ENCODE measurements at places on chromosomes 6 and 20.

- no peak for DNase-seq
Measured at GRCh38 chr20:54566031-54566688, 90.8 kb downstream of the DOK5 start.

DNA sequence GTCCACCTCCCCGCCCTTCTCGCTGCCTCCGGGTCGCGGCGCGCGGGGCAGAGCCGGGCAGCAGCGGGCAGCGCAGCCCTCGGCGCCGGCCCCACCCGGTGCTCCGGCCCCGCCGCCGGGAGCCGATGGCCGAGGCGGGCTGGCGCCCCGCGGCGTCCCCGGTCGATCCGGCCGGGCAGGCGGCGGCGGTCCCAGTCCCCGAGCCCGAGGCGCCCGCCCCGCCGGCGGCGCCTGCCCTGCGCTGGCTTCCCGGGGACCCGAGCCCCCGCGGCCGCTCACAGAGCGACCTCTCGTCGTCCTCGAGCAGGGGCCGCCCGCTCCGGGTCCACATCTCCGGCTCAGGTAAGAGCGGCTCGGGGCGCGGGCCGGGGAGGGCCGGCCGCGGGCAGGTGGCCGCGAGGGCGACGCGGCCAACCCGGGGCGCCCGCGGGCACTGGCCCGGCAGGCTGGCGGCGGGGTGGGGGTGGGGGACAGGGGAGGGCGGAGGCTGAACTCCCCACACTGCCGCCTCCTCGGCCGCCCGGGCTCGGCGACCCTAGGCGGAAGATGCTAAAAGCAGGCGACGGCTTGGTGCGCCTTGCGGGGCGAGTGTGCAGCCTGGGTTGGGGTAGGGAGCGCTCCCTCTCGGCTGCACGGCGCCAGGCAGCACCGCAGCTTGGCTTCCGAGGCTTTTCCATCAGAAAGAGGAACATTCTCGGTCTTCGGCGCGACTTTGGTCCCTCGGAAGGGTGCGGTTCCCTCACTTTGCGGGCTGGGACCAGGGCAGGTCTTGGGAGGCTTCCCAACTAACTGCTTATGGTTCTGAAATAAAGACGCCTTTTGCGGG is 25.6 kb upstream of the FUCA2 start:
- DNase-seq, result peak; percentile 50

- peak; percentile 31 for DNase-seq
Measured at GRCh38 chr6:57324538-57324937, 7.1 kb downstream of the PRIM2 start.

DNA sequence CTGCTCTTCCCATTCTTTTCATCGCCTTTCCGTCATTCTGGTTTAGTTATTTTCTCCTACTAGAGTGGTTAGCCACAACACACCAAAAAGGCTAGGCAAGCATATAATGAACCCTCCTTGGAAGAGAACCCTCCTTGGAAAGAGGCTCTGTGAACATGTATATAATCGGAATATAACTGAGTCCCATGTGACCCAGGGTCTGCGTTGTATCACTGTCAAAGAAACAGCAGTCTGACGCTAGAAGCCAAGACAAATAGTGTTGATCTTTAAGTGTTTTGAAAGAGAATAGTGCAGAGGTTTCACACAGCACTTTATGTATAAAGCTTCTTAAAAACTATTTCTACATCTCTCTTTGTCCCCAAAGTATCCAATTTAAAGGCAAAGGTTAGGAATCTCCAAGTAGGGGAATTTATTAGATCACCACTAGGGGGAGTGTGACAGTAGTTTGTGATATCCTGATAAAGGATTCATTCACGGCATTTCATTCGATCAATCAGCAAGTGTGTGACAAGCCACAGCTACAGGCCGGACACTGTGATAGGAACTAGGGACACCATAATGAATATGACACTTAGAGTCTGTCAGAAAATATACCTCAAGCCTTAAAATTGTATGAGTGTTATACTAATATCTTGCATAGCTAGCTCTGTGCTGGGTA is 395.3 kb downstream of the CD109 start:
- peak; percentile 26 for DNase-seq

GRCh38 chr6:104959026-104959858 is 2.3 kb downstream of the LIN28B start:
- no peak for DNase-seq

GRCh38 chr6:139533171-139533570 is 158.7 kb upstream of the CITED2 start:
- DNase-seq, result no peak

DNA sequence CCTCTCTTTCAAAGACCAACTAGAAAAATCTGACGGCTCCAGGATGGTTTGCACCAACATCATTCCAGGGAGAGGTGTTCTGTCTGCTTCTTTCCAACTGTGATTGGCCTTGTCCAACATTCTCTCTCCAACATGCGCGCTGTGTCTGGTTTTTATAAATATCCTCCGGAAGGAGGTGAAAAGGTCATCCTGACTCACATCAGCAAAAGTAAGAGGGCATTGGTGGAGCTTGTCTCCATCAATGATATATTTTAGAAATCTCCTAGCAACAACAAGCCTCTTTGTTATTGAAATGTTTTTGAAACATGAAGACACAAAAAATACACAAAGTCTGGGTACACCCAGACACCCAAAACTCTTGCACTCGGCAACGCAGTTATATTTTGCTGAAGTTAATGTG is 475.3 kb upstream of the JARID2 start:
- no peak for DNase-seq

- DNase-seq, result no peak
Measured at GRCh38 chr20:41072190-41072863, 43.7 kb downstream of the TOP1 start.

GRCh38 chr20:50436696-50437095 is 73.5 kb upstream of the PTPN1 start:
- DNase-seq, result no peak
